Stimulated activated CD4-positive, alpha-beta T cell treated with anti-CD3 and anti-CD28 coated beads, Interleukin-15, amount 100 ng/mL, for 1 hour (primary cell): ENCODE measurements at places on chromosomes 5 and 9.

- no peak for DNase-seq
Measured at GRCh38 chr5:150153957-150154617, 1.6 kb downstream of the PDGFRB start.

DNA sequence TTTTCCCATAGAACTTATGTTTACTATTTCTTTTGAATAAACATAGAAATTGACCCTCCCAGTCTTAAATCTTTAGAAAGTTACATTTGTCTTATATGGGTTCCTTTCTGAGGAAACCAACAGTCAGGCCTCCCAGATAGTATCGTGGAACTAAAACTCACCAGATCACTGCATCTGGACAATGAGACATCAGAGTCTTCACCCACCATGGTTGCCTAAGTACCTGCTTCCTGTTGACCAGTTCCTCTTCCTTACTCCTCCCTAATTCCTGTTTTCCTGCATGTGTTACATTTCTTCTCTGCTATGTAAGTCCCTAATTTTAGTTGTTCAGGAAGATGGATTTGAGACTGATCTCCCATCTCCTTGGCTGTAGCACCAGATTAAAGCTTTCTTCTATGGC lies 462.2 kb downstream of the DIRAS2 start:
- no peak for DNase-seq

- DNase-seq, result no peak
Measured at GRCh38 chr5:39846144-39846543, 421.4 kb upstream of the DAB2 start.

DNA sequence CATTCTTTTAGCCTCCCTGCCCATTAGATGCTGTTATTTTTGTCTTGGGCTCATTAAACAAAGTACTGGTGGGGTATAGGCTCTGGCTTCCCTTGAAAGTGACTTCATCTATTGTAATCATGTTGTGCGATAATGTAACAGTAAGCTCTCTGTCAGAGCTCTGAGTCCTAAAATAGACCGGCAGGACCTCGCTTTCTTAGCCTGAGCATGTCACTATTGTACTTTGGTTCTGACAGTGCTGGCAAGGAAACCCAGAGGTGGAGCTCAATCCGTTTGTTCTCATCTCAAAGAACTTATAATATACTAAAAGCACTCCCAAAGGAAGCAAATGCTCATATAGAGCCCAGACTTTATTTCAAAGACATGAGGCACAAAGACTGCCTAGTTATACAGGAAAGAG lies 339.1 kb upstream of the CCNH start:
- no peak for DNase-seq

- no peak for DNase-seq
Measured at GRCh38 chr9:137878146-137878941, 762 bp downstream of the CACNA1B start.

GRCh38 chr5:149205625-149206523 lies 64.6 kb downstream of the ABLIM3 start:
- no peak for DNase-seq

GRCh38 chr5:37786862-37787519 lies 52.9 kb downstream of the GDNF start:
- no peak for DNase-seq

DNA sequence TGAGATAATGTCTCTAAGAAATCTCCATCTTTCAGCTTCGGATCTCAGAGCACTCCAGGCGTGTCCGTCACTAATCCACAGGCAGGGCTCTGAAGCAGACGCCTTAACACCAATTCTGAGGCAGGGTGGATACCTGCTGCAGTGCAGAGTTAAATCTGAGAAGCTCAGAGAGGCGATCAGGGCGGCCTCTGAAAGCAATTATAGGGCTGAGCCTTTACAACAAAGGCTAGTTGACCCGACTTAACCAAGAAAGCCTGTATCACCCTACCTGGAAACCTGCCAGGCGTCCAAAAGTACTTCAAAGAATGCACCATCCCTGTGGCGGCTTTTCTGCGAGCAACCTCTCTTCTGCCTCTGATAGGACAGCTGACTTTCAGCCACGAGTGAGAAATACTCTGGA lies 134.8 kb upstream of the MSX2 start:
- DNase-seq, result no peak

GRCh38 chr5:176184608-176185132 lies 53.6 kb upstream of the SIMC1 start:
- no peak for DNase-seq

DNA sequence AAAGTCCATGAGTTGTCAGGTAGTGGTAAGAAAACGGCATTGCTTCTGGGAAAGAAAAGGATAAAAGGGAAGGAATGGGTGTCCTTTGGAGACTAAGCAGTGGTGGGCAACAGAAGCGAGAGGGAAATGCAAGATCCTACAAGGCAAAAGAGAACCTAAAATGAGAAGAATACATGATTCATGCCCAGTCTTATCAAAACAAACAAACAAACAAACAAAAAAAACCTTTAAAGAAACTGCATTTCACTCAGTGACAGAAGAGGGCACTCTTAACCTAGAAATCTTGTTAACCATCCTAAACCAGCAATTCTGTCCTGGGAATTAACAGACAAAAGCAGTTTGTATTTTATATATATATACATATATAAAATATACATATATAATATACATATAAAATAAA lies 88.5 kb downstream of the SUSD1 start:
- no peak for DNase-seq

- no peak for DNase-seq
Measured at GRCh38 chr9:31034311-31034710, 1350.1 kb upstream of the ACO1 start.

DNA sequence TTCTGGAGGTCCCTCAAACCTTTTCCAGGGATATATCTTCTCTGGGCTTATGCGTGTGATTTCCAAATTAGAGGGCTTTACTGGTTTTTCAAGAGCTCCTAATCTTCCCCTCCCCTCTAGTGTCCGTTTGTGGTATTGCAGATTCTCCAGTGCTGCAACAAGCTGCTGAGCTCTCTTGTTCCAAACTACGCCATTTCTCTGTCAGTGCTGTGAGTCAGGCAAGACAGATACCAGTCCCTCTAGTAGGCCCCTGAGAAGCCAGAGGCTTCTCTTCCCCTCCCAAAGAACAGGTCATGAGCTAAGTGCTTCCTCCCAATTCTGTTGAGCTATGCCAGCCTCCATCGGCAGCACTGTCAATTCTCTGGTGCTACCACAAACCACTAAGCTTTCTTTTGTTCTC lies 149.5 kb downstream of the FANCC start:
- DNase-seq, result no peak

- DNase-seq, result no peak
Measured at GRCh38 chr5:158737536-158738027, 362.1 kb downstream of the EBF1 start.

GRCh38 chr5:114391321-114391720 lies 29.5 kb downstream of the KCNN2 start:
- no peak for DNase-seq

DNA sequence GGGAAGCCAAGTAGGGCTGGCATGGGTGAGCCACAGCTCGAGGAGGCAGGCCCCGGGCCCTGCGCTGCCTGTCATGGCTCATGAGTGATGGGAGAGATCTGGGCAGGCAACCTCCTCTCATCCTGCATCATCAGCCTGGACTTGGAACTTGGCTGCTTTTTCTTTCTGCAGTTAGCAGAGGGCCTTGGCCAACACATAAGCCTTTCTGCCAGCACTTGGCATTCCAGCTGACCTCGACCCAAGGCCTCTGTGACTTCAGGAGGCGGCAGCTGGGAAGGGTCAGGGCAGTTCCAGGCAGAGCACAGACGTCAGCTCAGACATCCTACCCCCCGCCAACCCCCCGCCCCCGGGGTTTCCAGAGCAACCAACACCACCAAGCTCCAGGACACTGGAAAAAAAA lies 7.6 kb downstream of the S1PR3 start:
- DNase-seq, result no peak

DNA sequence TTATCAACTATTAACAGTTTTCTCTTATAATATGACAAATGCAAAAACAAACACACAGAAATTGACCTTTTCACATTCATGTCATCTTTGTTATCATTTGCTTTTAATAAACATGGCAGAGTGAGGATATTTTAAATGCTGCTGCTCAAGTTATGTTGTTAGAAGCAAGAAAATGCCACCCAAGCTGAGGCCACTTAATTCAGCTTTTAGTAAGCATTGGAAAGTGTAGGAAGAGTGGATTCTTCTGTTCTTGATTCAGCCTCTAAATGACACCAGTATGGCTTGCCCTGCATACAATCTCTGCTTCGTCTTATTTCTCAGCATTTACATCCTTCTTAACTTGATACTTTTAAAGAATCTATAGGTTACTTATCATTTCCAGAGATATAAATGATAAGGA lies 420.4 kb upstream of the POU5F2 start:
- no peak for DNase-seq

- no peak for DNase-seq
Measured at GRCh38 chr5:85472749-85473148, 1088.1 kb upstream of the EDIL3 start.

GRCh38 chr5:150655221-150655620 lies 5.8 kb upstream of the MYOZ3 start:
- no peak for DNase-seq

- no peak for DNase-seq
Measured at GRCh38 chr9:130672466-130672865, 8.1 kb downstream of the PRDM12 start.

DNA sequence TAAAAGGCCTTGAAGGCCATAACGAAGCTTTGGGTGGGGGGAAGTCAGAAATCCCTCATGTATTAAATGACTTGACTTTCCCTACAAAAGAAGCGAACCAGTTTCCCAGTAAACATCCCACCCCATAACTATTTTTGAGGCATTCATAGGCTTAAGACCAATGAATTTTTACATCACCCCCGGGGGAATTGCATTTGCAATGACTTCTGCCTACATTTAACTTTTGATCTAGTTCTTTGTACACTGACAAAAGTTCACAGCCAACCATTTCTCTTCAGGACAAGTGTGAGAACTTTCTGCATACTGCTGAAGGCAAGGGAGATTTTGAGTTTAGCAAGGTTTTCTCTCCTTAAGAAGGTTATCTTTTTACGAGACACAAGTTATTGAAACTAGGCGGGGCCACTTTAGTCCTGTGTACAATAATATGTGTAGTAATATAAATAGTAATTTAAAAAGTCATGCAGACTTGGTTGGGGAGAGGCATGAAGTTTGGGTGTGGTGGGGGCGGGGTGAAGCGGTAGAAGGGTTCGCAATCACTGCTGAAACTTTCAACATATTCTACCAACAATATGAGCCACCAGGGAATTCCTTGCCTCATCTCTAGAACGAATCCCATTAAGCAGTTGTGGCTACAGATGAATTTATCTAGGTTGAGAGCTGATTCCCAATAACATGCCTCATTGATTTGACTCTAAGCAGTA lies 2.5 kb downstream of the TJP2 start:
- DNase-seq, result no peak

DNA sequence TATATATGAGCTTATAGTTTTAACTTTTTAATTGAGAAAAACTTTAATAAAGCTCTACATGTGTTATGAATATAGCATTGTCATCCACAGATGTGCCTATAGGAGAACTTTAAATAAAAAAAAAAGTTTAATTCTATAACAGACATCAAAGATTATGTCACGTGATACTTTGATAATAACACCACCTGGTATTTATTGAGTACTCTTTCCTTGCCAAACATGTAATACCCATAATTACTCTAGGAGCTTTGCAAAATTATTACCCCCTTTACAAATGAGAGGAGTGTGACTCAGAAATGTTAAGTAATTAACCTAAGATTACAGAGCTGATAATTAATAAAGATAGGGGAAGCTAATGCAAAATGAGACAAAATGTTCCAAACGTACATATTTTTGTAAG lies 43.0 kb downstream of the ITGA2 start:
- DNase-seq, result no peak

DNA sequence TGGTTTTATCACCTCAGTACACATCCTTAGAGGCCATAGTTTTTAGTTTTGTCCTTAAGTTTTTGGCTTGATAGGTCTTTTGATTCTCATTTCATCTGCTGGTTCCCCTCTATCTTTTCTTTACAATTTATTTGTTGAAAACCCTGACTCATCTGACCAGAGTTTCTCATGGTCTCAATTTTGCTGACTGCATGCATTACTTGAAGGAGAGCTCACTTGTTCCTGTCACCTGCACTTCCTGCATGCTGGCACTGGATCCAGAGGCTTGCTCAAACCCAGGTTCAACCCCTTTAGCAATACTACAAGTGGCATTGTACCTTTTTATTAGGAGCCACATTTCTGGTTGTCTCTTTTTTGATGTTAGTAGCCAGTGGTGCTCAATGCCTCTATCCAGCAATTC lies 26.7 kb downstream of the FBXO10 start:
- DNase-seq, result no peak

DNA sequence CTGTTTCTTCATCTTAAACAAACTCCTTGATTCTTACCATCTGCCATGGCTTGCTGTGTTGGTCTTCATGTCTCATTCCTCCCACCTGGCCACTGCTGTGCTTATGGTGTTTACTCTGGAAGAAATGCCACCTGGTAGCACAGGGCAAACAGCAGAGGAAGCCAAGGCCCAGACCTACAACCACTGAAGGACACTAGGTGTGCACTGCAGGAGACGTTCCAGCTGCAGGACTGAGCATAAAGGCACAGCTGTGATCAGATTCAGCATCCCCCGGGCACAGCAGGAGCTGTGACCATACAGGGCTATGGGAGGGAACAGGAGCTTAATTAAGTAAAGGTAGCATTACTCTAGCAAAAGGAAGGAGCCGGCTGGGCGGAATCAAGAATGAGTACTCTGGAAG lies 12.6 kb upstream of the GNAQ start:
- DNase-seq, result no peak

GRCh38 chr5:99460701-99461100 lies 531.9 kb upstream of the CHD1 start:
- DNase-seq, result no peak

- DNase-seq, result no peak
Measured at GRCh38 chr5:105581988-105582690, 2019.5 kb upstream of the NUDT12 start.
